ENCODE measurements at places on chromosomes 4 and X.

DNA sequence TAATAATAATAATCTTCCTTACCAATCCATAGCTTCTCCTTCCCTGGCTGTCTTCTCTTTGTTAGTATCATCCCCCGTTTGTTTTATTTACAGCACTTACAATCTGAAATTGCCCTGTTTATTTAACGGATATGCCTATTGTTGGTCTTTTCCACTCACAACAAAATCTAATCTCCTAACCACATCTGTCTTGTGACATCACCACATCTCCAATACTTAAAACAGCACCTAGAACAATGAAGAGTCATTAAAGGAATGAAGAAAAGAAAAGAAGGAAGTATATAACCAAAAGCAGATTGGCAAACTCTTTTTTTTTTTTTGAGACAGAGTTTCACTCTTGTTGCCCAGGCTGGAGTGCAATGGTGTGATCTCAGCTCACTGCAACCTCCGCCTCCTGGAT lies 38.7 kb upstream of the JADE1 start:
- no peak for DNase-seq

GRCh38 chrX:29746326-29746725 lies 469.0 kb upstream of the MAGEB2 start:
- DNase-seq = no peak

GRCh38 chr4:185840953-185841352 lies 29.0 kb upstream of the SORBS2 start:
- DNase-seq = no peak

GRCh38 chr4:36712013-36712412 lies 430.6 kb downstream of the DTHD1 start:
- DNase-seq = no peak

GRCh38 chrX:1535241-1536041 lies 1.5 kb downstream of the P2RY8 start:
- no peak for DNase-seq

DNA sequence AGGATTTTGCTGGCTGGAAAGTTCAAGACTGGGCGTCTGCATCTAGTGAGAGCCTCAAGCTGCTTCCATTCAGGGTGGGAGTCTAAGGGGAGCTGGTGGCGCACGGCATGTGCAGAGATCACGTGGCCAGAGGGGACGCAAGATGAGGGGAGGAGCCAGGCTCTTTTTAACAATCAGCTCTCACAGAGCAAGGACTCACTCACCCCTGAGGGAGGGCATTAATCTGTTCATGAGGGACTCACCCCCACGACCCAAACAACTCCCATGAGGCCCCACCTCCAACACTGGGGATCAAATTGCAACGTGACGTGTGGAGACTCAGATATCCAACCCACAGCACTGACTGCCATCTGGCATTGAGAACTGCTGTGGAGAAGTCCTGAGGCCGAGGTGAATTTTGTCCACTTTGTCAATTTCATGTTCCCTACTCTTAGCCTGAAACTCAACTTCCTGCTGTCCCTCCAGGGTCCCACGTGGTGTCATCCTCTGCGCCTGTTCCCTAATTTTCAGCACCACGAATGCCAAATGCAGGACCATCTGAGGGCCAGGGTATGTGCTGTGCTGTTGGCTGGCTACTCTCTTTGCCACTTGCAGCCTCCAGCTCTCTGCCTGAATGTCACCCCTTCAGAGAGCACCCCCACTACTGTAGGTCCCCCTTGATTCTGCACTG lies 5.6 kb downstream of the ZFP92 start:
- no peak for DNase-seq

DNA sequence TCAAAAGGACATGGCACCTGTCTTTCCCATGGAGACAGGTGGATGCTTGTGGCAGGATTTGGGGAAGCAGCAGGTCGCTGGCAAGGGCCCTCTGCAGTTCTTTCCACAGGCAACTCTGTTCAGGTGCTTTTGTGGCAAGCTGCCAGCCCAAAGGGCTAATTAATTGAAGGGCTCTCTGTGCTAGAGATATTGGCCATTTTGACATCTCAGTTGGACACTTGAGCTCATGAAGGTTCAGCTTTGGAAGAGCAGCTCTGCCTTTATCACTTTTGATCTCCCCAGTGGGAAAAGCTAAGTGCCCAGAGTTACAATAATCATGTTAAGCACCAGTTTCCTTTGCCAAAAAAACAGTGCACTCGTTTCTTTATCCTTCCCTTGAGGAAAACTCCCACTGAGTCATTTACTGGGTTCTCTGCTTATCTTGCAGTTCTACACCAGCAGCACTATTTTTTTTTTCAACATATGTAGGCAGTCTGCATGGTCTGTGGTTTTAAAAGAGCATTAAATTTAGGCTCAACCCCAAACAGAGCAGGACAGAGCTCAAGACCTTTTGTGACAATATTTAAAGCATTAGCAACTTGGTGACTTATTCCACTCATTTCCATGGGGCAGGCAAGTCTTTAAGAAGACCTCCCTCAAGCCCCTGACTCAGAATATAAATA lies 336.4 kb upstream of the RASGEF1B start:
- DNase-seq = peak; percentile 99

- no peak for DNase-seq
Observed at GRCh38 chr4:53518807-53519206, 72.5 kb downstream of the LNX1 start.

DNA sequence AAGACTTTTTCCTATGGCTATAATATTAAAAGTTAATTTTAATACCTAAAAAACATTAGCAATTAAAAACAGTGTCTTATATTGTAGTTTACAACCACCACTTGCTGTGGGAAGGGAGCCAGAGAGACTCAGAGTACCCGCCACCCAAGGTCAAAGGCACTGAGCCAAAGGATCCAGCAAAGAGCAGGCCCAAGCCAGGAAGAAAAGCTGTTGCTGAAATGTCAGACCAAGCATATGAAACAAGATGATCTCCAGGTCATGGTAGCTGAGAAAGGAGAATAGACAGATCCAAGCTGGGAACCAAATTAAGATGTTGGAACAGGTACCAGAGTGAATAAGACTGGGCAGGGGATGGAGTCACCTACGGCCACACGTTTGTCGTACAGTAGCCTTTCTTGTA lies 18.8 kb upstream of the ATOH1 start:
- DNase-seq = no peak

DNA sequence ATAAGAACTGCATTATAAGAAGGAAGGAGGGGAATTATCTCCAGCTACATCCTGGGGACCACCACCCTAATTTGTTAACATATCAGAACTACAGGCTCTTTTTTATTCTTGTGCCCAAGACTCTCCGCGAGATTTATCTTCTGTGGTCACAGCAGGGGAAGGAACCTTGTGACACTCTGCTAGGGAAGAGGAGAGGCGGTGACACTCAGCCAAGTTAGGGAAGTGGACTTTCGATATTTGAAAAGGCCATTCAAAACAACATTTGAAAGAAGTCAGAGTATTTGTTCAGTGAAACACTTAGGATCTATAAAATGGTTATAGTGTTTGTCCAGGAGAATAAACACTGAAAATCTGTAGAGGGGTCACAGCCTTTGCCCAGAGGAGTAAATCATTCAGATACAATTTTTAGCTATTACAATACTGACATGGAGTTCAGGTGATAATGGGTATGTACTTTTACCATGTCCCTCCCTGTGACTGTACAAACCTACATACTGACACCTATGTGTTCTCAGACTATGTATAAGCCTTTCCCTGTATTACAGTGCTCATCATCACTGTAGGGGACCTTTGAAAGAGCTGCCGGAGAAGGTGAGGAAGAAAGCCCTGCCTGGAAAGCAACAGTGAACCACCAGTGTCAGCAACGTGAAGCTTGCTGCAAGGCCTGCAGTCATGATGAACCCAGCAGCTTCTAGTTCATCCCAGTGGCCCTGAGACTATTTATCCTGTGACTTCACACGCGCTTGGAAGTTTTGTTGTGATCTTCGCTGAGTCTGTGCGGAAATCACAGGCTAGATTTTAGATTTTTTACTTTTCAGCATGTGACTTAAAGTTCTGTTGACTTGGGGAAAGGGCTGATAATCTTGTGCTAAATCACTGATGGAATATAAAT lies 8.5 kb upstream of the PTTG2 start:
- no peak for DNase-seq

GRCh38 chrX:108177351-108178142 lies 86.0 kb downstream of the ATG4A start:
- no peak for DNase-seq

GRCh38 chr4:6074758-6075157 lies 56.5 kb upstream of the C4orf50 start:
- DNase-seq = no peak

DNA sequence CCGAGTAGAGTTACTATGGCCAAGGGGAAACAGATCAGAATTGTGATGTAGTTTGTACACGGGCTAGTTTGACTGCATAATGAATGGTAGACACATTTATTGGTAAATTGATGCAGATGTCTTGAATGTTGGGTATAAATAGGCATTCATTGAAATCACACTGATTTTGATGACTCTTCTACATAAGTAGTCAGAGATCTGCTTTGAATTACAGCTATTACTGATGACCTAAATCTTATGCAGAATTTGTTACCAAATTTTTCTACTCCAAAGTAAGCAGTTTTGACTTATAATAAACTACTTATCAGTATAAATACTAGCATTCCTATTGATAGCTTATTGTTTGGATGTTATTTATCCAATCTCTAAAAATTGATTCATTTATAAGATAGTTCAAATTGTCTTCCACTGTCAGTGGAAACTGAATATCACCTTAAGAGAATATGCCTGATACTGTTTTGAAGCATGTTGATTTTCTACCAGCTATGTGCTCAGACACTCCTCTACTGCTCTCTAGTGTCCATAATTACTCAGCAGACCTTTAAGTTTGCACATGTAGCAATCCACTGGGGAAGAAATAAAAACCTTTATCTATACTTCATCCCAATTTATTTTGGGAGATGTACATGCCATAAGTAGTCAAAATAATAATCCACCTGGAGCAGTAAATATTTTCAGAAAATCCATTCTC lies 120.3 kb downstream of the RASL11B start:
- peak; percentile 41 for DNase-seq

DNA sequence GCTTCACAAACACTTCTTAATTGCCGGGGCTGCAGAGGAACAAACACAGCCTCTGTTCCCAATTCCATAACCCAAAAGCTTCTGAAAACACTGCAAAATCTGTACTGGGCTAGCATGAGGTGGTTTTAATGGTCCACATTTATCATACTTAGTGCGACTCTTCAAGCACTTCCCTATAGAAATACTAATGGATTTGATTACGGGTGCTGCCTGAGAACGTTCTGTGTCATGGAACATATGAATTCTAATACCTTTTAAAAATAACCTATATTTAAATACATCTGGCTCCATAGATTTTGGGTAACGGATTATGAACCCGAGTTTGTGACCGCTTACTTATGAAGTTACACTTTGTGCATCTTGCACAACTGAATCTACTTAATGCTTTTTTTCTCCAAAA lies 35.4 kb upstream of the STS start:
- DNase-seq = no peak

GRCh38 chr4:147957446-147957845 lies 225.6 kb downstream of the ARHGAP10 start:
- no peak for DNase-seq

DNA sequence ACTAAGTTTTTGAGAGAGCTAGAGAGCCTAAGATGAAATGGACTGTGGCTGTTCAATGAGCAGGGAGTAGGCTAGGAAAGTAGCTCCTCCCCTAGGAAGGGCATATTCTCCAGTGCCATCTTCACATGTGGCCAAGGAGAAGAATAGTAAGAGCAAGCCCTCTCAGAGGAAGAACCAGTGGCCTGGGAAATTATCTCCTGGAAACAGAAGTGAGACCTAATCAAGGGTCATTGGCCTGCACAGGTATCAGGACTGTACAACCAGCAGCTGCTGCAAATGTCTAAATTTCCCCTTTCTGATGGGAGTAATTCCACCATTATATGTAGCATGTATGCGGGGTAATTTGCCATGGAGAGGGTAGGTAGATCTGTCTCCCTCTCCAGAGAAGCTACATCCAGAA lies 334.8 kb upstream of the RASGEF1B start:
- DNase-seq = no peak

GRCh38 chrX:74049126-74049525 lies 254.9 kb upstream of the ZCCHC13 start:
- no peak for DNase-seq

DNA sequence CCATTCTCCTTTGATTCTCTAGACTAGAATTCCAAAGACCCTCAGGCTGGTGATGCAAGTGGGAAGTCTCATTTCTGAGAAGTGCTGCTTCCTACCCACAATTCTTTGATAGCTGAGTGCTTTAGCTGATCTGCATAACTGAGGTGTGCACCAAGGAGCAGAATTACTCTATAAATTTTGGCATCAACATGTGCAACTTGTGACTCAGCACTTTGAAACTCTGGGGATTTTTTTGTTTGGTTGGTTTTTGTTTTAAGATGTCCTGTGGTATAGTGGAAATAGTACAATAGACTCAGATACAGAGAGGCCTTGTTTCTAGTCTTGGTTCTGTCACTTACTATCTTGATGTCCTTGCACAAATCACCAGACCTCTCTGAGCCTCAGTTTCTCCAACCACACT lies 148.4 kb downstream of the AR start:
- DNase-seq = no peak

DNA sequence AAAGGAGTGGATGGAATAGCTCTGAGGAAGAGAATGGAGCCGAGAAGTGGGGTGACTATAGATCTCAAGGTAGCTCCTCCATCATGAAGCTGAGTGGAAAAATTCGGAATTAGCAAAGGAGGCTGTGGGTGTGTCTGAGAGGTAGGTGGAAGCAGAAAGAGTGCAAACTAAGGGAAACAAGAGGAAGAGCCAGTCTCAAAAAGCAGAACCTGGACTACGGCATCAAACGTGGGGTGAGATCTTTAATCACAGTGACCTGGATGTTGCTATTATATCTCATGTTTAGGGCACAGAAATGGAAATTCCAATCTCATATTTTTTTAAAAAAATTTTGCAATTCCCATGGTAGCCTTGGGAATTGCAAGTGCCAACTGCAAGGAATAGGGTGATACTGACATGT lies 162.5 kb upstream of the RASGEF1B start:
- no peak for DNase-seq

GRCh38 chr4:54558889-54559677 lies 98.7 kb upstream of the KIT start:
- DNase-seq = no peak

GRCh38 chrX:53071604-53072417 lies 10.4 kb upstream of the TSPYL2 start:
- no peak for DNase-seq

DNA sequence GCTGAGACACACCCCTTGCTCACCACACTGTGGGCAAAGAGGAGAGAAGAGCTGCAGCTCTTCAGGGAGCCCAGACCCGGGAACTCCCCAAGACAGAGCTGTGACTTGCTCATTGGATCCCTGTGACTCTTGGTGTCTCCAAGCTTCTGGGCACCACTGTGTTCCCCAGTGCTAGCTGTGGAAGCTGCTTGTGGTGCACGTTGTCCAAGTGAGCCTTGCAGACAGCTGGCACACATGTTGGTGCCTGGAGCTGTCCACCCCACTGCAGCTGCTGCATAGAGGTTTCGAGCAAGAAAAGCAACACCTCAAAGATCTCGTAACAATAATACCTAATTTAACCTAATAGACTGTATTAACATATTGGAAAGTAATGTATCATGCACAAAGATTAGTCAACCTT lies 1089.3 kb downstream of the PCDH18 start:
- DNase-seq = no peak

DNA sequence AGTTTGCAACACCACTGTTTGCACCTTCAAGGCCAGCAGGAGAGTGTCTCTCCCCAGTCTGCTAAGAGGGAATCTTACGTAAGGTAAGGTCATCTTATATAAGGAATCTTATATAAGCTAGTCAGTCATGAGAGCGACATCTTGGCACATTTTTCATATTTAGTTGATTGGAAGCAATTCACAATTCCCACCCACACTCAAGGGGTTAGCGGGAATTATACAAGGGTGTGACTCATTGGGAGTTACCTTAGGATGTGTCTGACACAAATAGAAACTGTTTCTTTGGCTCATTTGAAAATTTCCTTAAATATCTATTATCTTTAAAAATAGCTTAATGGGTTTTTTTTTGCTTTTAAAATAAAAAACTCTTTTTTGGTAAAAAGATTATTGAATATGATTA lies 62.1 kb upstream of the GRPR start:
- no peak for DNase-seq
